ENCODE measurements at places on chromosomes 6 and 20.

DNA sequence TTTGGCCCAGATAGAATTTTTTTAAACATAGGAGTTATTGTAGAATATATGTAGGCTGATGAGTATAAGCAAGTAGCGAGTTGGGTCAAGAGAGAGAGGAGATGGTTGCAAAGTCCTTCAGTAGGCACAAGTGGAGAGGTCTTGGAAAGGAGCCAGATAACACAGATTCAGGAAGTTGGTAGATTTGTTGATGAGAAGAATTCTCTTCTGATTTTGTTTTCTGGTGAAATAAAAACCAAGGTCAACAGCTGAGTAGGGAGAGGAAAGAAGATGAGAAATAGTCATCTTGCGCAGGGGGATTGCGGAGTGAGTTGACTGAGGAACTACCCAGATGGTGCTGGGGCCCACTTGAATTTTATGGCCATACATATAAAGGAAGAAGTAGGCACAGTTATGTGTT lies 17.4 kb upstream of the CD83 start:
- no peak for DNase-seq

DNA sequence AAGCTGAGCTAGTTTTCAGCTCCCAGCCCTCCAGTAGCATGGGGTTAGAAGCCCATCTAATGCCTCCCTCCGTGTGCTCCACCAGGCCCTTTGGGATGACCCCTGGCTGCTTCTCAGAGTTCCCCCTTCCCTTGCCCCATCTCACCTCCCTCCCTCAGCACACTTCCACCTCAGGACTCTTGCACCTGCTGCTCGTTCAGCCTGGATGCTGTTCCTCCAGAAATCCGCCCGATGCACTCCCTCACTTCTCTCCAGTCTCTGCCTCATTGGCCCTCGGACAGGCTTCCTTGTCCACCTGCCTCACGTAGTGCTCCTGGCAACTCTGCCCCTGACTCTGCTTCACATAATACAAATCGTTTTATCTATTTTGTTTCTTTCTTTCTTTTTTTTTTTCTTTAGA lies 26.8 kb downstream of the FGD2 start:
- no peak for DNase-seq

DNA sequence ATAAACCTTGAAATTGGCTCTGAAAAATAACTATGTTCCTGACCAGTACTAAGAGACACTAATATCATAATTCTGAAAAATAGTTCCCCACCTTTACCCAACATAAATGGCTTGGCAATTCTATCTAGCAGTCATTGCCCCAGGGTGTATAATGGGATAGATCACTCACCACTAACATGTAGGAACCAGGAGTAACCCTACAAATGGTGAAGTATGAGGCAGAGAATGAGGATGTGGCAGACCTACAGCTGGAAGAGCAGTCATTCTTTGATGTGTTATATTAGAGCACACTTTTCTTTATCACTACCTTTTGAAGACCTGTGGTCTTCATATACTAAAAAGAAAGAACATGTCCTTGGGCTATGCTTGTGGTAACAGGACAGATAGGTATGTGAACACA lies 136.5 kb upstream of the SYNDIG1 start:
- no peak for DNase-seq

DNA sequence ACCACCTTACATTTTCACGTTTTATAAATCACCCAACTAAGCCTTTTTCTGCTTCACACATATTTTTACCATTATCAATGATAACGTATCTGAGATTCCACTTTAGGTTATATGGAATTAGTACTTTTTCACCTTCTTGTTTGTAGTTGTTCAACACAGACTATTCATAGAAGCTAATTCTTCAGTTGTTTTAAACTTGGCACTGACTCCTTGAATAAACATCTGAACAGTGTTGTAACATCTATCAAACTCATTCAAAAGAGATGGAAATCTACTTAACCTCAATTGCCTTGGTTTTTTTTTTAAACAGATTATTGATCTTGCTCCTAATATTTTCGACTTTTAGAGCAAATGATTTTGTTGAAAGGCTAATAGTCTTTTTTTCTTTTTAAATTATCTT lies 34.2 kb downstream of the PTPRA start:
- DNase-seq, result no peak

Data from T-helper 17 cell (primary cell).